ENCODE measurements at places on chromosomes 6 and 20. TPM values are rescaled to one million over a fixed set of nuclear protein-coding genes. Genes with fewer than 3 reads are reported as not detected.

The CCM2L gene
- not detected for polyA plus RNA-seq

The CD40 gene
- 75.4 TPM for polyA plus RNA-seq

The RIMS1 gene
- polyA plus RNA-seq: 0.08 TPM

The EBF4 gene
- not detected for polyA plus RNA-seq

The PPP1R3G gene
- 0.05 TPM for polyA plus RNA-seq

The TMC2 gene
- polyA plus RNA-seq: not detected

The OR2H2 gene
- not detected for polyA plus RNA-seq

The DDX43 gene
- not detected for polyA plus RNA-seq

The BMP2 gene
- 0.42 TPM for polyA plus RNA-seq

The CDK5RAP1 gene
- polyA plus RNA-seq: 56.2 TPM

The PPIL6 gene
- polyA plus RNA-seq: 0.26 TPM

The SHLD1 gene
- 30.7 TPM for polyA plus RNA-seq

The FNDC1 gene
- polyA plus RNA-seq: not detected

The HCRTR2 gene
- not detected for polyA plus RNA-seq

The VSX1 gene
- polyA plus RNA-seq: not detected

The FAM162B gene
- polyA plus RNA-seq: not detected

The CFAP61 gene
- not detected for polyA plus RNA-seq

The HLA-B gene
- 3,603 TPM for polyA plus RNA-seq

The MDN1 gene
- polyA plus RNA-seq: 14.4 TPM

The LY6G6D gene
- polyA plus RNA-seq: not detected

The BPIFA1 gene
- not detected for polyA plus RNA-seq

The SPTLC3 gene
- polyA plus RNA-seq: not detected

The C6orf15 gene
- polyA plus RNA-seq: not detected

The TRIM10 gene
- not detected for polyA plus RNA-seq

The BHLHE23 gene
- polyA plus RNA-seq: not detected

The KCNB1 gene
- not detected for polyA plus RNA-seq

The NKAIN2 gene
- polyA plus RNA-seq: not detected

The ASXL1 gene
- polyA plus RNA-seq: 55.6 TPM

The KIF25 gene
- polyA plus RNA-seq: not detected

The R3HDML gene
- not detected for polyA plus RNA-seq

The POPDC3 gene
- polyA plus RNA-seq: not detected

The CCN6 gene
- polyA plus RNA-seq: 0.24 TPM

The GABRR2 gene
- polyA plus RNA-seq: 0.17 TPM

The PRSS16 gene
- 6.5 TPM for polyA plus RNA-seq

The EPB41L1 gene
- polyA plus RNA-seq: 0.24 TPM

The NTSR1 gene
- not detected for polyA plus RNA-seq

The SNTA1 gene
- 3.4 TPM for polyA plus RNA-seq

The BTN3A1 gene
- polyA plus RNA-seq: 7.9 TPM

The MATN4 gene
- not detected for polyA plus RNA-seq

The NKAIN4 gene
- polyA plus RNA-seq: 0.11 TPM

The ITPR3 gene
- 7.1 TPM for polyA plus RNA-seq

The CEP162 gene
- polyA plus RNA-seq: 5.0 TPM

The EYS gene
- 0.09 TPM for polyA plus RNA-seq

The BYSL gene
- 46.8 TPM for polyA plus RNA-seq

The CTCFL gene
- polyA plus RNA-seq: 0.08 TPM

The KHDRBS2 gene
- polyA plus RNA-seq: not detected

The PLA2G7 gene
- polyA plus RNA-seq: not detected

The KCNK5 gene
- 1.3 TPM for polyA plus RNA-seq

The CLPSL1 gene
- polyA plus RNA-seq: not detected

The KCNQ2 gene
- not detected for polyA plus RNA-seq

The OR2J2 gene
- not detected for polyA plus RNA-seq

The HLA-DOA gene
- 40.3 TPM for polyA plus RNA-seq

The ABHD16B gene
- polyA plus RNA-seq: not detected

The NFATC2 gene
- polyA plus RNA-seq: 6.9 TPM

The SIRPG gene
- polyA plus RNA-seq: 2.1 TPM
